ENCODE measurements at places on chromosomes 11 and 22.

- no peak overlapping the region for H3K4me3 ChIP-seq
- no peak for DNase-seq
- H3K27ac ChIP-seq = no peak overlapping the region
Observed at GRCh38 chr11:35974882-35975589, 31.2 kb downstream of the LDLRAD3 start.

- H3K36me3 ChIP-seq = peaks cover 2% of the 10 kb centered on the region
- H3K27ac ChIP-seq = no peak overlapping the region
- no peaks in the 10 kb centered on the region for H3K4me1 ChIP-seq
- DNase-seq = no peak
Observed at GRCh38 chr11:44467413-44467812, 98.0 kb upstream of the CD82 start.

- H3K27me3 ChIP-seq = no peaks in the 10 kb centered on the region
- H3K4me3 ChIP-seq = no peak overlapping the region
- no peak overlapping the region for H3K27ac ChIP-seq
Observed at GRCh38 chr11:21933095-21933494, 259.8 kb upstream of the ANO5 start.

GRCh38 chr11:96827164-96827563 lies 437.4 kb downstream of the JRKL start:
- H3K4me1 ChIP-seq = no peaks in the 10 kb centered on the region
- H3K36me3 ChIP-seq = no peaks in the 10 kb centered on the region
- no peak for DNase-seq
- H3K27me3 ChIP-seq = peaks cover 7% of the 10 kb centered on the region
- H3K4me3 ChIP-seq = no peak overlapping the region

DNA sequence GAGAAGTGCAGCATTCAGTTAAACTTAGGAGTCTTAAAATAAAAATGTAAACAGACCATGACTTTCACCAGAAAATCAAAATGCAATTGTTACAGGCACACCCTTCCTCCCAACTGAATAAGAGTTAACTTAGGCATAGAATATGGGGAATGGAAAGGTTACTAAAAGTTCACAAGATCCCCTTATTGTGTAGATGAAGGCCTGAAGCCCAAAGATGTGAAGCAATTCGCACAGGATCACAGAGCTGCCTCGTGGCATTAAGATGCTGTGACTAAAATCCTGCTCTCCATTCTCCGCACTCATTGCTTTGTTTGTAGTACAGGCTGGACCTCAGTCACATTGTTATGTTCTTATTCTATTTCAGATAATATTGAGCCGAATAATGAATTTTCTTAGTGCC lies 4.0 kb downstream of the MS4A5 start:
- H3K27me3 ChIP-seq = no peaks in the 10 kb centered on the region
- H3K36me3 ChIP-seq = no peaks in the 10 kb centered on the region
- no peak overlapping the region for H3K4me3 ChIP-seq
- H3K4me1 ChIP-seq = no peaks in the 10 kb centered on the region
- no peak overlapping the region for H3K27ac ChIP-seq

DNA sequence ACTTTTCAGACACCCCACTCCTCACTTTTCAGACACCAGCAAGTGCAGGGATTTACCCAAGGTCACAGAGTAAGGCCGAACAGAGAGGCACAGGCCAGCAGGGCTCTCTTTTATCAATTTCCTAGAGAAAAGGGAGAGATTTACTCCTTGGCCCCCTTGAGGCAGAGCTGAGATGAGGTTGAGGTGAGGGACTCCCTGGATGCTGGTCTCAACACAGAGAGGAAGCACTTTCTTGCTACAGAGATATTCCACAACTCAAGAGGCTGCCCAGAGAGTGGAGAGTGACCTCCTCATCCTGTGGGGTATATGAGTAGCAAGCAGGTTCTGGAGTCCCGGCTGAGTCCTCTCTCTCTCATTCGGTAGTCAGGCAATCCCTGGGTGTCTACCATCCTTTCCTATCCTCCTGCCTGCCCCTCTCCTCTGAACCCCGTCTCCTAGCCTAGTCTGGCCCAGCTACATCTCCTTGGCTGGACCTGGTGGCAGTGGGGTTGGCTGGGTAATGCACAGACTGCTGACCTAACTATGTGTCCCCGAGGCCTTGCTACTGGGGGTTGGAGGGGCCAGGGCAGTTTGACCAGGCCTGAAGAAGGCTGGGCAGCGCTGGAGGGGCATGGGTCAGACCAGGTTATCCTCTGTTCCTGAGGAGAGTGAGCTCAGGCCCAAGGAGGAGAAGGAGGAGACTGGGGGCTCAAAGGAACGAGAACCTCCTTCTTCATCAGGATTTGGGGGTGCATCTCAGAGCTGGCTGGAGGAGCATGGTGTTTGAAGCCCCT lies 1.8 kb upstream of the ARHGEF17 start:
- peaks cover 18% of the 10 kb centered on the region for H3K4me1 ChIP-seq
- H3K4me3 ChIP-seq = peak overlapping the region; percentile 88
- no peaks in the 10 kb centered on the region for H3K27me3 ChIP-seq
- H3K36me3 ChIP-seq = no peaks in the 10 kb centered on the region

DNA sequence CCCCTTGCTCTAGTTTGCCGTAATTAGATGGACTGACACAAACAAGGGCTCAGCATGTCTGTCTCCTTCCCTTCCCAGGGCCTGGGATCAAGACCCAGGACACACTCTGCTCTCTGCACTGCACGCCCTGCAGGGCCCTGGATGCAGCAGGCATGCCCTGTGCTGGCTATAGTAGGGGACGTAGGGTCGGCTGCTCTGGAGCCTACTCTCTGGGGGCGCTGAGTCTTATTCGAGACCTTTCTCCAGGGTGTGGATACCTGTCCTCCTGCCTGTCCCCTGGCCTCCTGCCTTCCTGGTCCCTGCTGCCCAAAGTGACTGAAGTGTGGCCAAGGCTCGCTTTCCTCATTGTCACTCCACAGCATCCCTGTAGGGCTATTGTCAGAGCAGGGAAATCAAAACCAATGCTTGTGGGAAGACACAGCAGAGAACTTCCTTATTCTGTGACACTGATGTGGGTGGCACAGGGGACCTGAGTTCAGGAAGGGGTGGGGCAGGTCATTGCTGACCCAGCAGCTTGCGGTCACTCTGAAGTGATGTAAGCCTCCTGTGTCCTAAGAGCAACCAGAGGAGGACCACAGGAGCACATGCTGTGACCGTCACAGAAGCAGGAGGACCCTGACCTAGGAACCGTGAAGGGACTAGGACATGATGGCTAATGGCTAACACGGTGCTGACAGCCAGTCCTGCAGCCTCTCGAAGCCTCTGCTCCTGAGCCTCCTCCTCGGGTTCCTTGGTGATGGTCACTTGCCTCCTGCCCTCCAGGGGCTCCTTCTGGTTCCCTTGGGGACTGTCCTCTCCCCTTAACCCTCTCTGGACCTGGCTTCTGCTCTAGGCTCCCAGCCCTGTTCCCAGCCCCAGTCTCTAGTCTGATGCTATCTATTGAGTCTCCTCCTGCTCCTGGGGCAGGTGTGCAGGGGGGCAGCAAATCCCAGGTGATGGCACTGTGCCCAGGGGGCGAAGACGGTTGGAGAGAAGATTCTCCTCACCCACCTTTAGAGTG lies 10.3 kb downstream of the APOBEC3A start:
- no peaks in the 10 kb centered on the region for H3K4me1 ChIP-seq
- peaks cover 14% of the 10 kb centered on the region for H3K27me3 ChIP-seq
- no peak overlapping the region for H3K4me3 ChIP-seq
- H3K36me3 ChIP-seq = no peaks in the 10 kb centered on the region
- DNase-seq = no peak
- no peak overlapping the region for H3K27ac ChIP-seq

- peaks cover 21% of the 10 kb centered on the region for H3K4me1 ChIP-seq
- no peak for DNase-seq
- no peaks in the 10 kb centered on the region for H3K36me3 ChIP-seq
- no peaks in the 10 kb centered on the region for H3K27me3 ChIP-seq
- H3K27ac ChIP-seq = peak overlapping the region; percentile 6
Observed at GRCh38 chr11:83971063-83971462, 684.9 kb upstream of the CCDC90B start.

DNA sequence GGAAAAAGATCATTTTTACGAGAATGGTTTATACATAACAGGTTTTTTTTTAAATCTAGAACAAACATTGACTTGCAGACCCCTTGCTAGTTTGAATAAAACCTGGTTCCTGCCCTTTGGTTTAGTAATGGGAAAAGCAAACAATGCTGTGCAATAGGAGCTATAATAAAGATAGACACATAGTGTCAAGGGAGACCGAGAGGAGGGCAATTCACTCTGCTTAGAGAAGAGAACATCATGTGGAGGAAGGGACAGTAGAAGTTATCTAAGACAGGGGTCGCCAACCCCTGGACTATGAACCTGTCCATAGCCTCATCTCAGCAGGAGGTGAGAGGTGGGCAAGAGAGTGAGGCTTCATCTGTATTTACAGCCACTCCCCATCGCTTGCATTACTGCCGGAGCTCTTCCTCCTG lies 7.0 kb upstream of the RDX start:
- H3K27ac ChIP-seq = no peak overlapping the region
- no peak for DNase-seq
- peaks cover 8% of the 10 kb centered on the region for H3K4me1 ChIP-seq
- no peaks in the 10 kb centered on the region for H3K27me3 ChIP-seq

GRCh38 chr11:119373921-119374631 lies 7.4 kb downstream of the USP2 start:
- peaks cover 6% of the 10 kb centered on the region for H3K27me3 ChIP-seq
- peak overlapping the region; percentile 35 for H3K27ac ChIP-seq
- peaks cover 59% of the 10 kb centered on the region for H3K4me1 ChIP-seq
- DNase-seq = peak; percentile 82
- H3K36me3 ChIP-seq = no peaks in the 10 kb centered on the region

Measured in neural crest cell (in vitro differentiated cells).